Stimulated activated CD4-positive, alpha-beta T cell treated with anti-CD3 and anti-CD28 coated beads, TNF-alpha, amount 100 ng/mL, for 1 hour (primary cell): ENCODE measurements at places on chromosomes 1 and 21.

GRCh38 chr1:59232216-59232615 is 64.7 kb upstream of the FGGY start:
- no peak for DNase-seq

DNA sequence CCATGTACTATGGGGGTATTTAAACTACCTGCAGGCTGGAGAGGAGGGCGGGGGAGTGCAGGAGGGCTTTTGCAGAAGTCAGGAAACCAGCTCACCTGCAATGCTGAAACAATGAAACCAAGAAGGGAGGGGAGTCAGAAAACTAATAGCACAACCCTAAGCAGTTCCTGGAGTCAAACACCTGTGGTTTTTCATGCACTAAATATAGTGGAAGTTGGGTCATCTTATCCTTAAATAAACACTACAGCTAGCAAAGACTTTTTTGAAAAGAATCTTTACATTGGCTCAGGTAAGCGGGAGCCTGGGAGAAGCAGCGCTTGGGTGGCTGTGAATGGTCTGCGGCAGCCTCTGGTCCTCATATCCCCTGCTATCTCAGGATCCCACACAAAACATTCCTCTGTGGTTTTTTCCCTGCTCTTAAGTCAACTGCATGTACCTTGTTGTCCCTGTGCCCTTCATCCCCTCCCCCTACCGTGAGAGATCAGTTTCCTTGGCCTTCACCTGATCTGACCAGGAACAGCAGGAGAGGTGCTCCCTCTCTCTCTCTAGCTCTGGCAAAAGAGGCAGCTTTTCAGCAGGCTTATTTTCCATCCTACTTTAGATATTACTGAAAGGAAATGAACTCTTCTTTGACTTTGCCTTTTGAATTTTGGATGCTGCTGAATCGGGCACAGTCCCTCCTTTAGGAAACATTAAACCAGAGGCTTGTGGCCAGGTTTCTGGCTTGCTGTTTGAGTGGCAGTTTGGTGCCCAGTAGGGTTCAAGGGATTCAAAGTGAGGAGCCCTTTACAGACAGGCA is 26.6 kb downstream of the TENT5C start:
- no peak for DNase-seq

DNA sequence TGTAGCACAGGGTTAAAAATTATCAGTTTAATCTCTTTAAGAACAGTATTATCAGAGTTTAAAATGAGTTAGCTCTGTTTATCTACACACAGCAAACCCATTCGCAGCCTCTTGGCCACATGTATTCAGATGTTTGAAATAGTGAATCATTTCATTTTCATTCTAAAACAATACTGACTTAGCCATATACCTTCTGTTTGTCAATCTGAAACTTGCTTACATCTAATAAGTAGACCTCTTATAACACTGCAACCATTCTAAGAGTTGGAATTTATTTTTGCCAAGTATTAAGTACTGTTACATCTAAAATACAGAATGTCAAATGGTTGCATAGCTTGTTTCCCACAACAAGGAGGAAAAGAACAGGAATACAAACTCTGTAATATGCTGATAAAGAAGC is 25.4 kb downstream of the ANGEL2 start:
- DNase-seq = no peak

- no peak for DNase-seq
These were observed 2.3 kb upstream of the DMRTA2 start for GRCh38 chr1:50425376-50426107.

GRCh38 chr1:109241841-109242345 is 7.4 kb upstream of the CELSR2 start:
- DNase-seq = no peak

DNA sequence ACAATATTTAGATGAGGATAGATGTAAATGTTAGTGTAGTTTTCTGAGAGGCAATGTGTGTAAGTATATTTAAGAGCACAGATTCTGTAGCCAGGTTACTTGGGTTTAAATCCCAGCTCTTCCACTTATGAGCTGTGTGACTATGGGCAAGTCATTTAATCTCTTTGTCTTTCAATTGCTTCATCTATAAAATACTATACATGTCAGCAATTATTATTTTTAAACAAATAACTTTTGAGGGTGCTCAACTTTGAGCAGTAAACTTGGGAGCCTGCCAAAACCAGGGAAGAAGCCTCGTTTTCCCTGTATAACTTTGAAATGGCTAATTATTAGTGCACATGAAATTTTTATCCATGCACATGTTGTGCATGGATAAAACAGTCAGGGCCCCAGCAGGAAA is 222.8 kb downstream of the FOXD2 start:
- DNase-seq = no peak

GRCh38 chr1:73044241-73045036 is 762.1 kb upstream of the NEGR1 start:
- DNase-seq = no peak
